ENCODE measurements at places on chromosomes 7 and 10.

GRCh38 chr7:34247468-34247867 is 342.1 kb downstream of the BMPER start:
- no peak for DNase-seq

- no peak for DNase-seq
Measured at GRCh38 chr10:6221192-6221940, 18.6 kb downstream of the PFKFB3 start.

GRCh38 chr10:36725581-36726520 is 399.5 kb upstream of the ANKRD30A start:
- DNase-seq: peak; percentile 78

DNA sequence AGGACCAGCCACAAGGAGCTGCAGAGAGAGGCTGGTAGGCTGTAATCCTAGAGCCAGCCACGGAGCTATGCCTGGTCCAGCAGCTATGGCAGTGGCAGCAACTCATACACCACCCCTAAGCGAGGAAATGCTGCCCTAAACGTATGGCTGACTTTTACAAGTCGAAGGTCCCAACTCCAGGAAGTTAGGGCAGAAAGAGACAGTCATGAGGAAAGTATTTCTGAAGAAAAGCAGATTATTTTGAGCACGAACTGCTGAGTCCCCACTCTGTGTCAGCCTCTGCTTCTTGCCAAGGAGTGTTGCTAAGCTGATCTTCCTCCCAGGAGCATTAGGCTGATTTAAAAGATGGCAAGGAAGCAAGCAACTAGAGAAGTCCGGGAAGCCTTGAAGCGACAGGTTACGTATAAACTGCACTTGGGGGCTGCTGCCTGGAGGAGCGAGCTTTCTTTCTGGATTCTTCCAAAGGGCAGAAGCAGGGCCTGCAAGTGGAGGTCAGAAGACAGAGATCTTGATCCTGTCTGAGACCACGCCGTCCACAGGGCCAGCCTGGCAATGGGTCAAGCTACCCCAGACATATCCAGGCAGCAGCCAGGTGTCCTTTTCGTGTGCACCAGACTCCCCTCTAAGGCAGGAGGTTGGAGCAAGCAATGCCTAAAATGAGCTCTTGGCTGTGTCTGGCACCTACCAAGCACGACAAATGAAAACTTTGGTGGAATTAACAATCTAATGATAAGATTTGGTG is 39.4 kb downstream of the PLXNA4 start:
- DNase-seq: no peak

GRCh38 chr10:18455086-18455884 is 196.1 kb downstream of the NSUN6 start:
- DNase-seq: no peak

- DNase-seq: no peak
Measured at GRCh38 chr10:98610301-98610700, 163.6 kb upstream of the HPS1 start.

- DNase-seq: no peak
Measured at GRCh38 chr10:17134282-17134681, 4.7 kb upstream of the CUBN start.

DNA sequence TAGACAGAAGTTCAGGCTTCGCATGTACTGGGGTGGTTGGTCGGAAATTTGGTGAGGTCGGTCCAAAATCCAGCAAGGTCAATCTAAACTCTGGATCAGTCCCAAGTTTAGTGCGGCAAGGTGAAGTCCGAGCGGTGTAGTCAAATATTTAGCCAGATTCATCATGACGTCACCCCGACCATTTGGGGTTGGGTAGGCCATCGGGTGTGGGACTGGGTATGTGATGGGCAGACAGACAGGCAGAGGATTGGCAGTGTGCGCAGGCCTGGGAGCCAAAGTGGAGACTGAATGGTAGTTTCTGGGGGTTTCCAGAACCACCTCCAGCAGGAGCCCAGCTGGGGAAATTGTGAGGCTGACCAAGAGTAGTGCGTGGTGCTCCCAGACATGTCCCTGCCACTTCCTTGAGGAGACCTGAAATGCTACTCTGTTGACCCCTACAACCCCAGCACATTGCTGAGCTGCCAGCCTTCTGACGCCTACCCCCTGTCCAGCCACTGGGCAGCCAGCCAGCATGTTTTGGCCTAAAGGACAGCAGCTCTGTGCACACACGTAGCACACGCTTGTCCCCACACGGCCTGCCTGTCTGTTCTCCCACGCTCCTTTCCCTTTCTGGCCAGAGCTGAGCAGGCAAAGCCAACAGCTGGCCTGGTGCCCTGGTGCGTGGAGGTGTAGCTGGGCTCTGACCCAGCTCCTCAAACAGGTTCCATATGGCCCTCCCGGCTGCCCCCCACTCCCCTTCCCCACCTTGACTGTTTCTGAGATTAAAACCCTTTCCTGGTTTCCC is 55.9 kb downstream of the FAM241B start:
- DNase-seq: no peak
